ENCODE measurements at places on chromosomes 12 and 14.

DNA sequence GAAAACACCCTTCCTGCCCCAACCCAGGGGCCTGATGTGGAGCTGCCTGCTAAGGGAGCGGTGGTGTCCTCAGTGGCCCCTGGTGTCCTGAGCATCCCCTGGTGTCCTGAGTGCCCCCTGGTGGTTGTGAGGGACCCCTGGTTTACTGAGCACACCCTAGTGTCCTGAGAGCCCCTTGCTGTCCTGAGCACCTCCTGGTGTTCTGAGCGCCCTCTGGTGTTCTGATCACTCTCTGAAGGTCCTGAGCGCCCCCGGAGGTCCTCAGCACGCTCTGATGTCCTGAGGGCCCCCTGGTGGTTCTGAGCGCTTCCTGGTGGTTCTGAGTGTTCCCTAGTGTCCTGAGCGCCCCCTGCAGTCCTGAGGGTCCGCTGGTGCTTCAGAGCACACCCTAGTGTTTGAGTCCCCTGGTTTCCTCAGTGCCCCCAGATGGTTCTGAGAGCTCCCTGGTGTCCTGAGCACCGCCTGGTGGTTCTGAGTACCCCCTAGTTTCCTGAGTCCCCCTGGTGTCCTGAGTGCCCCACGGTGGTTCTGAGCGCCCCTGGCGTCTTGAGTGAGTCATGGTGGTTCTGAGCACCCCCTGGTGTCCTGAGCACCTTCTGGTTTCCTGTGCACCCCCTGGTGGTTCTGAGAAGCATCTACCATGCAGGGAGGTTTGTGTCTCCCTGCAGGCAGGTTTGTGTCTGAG lies 1004.2 kb downstream of the TMEM121 start:
- DNase-seq, result peak; percentile 44

DNA sequence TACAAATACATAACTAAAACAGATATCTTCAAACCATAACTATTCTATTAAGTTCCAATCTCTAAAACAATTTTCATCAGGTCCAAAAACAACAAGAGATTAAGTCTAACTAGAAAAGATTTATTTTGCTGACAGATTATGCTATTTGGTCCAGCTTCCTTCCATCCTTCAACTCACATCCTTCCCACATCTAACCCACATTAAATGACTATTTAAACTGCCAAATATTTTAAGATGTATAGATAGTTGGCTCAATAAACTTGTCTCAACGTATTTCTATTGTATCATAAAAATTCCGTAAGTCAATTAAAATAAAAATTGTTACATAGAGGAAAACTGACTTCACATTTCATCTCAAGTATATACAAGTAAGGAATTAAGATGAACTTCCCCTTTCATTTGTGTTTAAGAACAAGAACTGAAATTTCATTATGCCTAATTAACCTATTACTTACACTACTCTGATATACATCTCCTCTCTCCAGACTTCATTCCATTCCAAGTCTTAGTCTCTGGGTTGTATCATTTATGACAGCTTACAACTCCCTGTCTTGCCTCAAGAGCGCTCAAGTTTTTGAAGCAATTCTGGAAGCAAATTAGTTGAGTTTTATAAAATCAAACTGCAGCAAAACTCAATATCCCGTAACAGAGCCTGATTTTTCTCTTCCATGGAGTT lies 25.4 kb downstream of the PAWR start:
- DNase-seq, result no peak

DNA sequence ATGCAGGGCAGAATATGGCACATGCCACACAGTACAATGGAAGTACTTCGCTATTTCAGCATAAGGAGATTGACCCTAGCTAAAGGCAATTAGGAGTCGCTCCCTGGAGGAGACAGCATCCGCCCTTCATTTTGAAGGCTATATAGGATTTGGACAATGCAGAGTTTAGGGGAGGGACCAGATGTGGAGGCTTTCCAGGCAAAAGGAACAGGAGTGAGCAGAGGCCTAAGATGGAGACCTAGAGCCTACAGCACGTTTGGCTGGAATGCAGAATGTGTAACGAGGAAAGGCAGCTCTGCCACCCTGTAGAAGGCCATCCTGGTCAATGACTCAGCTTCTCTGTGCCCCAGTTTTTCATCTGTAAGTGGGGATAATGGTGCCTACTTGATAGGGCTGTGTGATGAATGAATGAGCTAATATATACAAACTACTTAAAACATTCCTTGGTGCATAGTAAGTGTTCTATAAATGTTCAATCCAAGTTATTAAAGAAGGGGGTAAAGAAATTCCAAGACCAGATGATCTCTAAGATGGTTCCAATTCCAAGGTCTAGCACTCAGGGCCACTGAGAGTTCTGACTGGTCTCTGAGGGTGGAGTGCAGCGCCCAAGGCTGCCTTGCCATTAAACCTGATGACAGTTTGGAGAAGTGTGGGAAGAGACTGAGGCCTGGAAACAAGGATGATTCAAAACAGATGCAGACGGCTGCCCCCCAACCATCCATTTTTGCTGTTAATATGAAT lies 54.3 kb upstream of the FRMD6 start:
- no peak for DNase-seq

GRCh38 chr12:128789356-128789929 lies 34.3 kb downstream of the SLC15A4 start:
- no peak for DNase-seq

DNA sequence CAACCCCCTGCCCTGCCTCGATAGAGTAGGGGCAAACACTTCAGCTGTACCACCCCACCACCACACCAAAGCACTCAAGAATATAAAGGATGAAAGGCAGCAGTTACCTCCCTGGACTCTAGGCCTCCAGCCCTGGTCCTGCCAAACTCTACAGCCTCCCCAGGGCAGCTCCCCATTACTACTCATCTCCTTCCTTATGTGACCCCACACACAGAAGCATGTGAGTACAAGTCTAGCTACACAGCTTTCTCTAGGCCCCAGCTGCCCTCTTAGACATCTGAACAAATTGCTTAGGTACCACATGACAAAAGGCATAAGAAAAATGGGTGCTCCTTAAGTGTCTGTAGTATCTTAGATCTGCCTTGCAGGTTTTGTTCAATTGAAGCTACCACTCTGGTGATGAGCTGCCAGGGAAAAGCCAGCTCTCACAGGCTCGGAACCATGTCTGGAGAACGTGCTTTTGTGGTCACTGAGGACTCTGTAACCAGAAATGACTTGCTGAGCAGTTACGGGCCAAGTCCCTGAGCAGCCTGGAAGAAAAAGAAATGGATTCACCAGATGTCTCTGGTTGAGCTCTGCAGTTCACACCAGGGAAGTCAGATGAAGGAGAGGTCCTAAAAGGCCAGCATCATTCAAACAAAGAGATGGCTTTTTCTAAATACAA lies 32.8 kb downstream of the FMNL3 start:
- no peak for DNase-seq
